ENCODE measurements at places on chromosomes 6 and 20.

GRCh38 chr6:23890543-23891227 is 235.3 kb upstream of the NRSN1 start:
- no peak for DNase-seq

DNA sequence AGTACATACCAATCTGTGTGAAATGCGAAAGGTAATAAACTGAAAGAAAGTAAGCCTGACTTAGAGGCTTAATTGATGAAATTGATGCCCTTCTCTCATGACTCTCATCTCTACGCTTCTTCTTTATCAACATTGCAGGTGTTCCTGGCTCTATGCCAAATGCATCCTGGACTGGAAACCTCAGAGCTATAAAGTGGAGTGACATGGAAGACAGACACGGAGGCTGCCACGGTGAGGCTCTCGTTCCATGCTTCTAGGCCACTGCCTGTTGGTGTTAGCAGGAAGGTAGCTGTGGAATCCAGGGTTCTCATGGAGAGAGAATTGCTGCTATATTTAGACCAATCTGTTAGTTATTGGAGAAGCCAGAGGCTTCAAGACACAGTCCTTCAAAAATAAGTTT is 73.2 kb downstream of the C6orf52 start:
- DNase-seq = no peak

GRCh38 chr6:79167931-79168694 is 66.4 kb downstream of the HMGN3 start:
- DNase-seq = no peak

DNA sequence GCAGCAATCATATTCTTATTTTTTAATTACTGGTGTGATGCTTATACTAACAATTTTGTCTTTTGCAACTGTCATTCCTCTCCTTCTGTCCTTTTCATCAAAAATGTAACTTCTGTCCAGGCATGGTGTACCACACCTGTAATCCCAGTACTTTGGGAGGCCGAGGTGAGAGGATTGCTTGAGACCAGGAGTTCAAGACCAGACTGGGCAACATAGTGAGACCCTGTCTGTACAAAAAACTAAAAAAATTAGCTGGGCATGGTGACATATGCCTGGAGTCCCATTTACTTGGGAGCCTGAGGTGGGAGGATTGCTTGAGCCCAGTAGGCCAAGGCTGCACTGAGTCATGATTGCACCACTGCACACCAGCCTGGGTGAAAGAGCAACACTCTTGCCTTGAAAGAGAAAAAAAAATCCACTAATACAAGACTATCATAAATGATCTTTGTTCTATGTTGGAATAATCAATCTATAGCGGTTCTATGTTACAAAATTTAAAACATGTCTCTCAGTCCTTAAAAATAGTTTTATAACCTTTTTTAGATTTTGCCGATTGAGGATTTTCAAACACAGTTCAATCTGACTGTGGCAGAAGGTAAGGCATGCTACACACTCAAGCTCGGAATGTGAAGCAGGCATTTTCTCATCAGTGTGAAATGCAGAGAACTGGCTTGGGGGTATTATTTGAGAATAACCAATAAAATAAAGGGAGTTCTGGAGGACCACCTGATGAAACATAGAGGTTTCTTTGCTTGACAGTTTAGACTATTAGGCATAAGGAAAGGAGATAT is 70.4 kb downstream of the ENPP1 start:
- DNase-seq = no peak

DNA sequence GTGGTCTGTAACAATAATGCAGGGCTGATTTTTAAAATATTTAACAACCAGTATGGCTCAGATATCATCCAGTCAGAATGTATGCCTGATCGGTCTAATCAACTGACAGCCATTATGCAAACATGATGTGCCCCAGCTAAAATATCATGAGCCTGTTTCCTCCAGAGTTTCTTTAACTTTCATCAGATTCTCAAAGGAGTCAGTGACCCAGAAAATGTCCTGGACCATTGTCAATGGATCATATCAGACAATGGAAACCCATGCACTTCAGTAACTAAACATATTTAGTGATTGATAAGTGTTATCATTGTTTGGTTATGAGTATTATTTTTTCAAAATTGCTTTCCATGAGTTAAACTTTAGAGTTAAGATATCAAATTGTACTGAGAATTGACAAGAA is 173.5 kb downstream of the LMBRD1 start:
- no peak for DNase-seq

DNA sequence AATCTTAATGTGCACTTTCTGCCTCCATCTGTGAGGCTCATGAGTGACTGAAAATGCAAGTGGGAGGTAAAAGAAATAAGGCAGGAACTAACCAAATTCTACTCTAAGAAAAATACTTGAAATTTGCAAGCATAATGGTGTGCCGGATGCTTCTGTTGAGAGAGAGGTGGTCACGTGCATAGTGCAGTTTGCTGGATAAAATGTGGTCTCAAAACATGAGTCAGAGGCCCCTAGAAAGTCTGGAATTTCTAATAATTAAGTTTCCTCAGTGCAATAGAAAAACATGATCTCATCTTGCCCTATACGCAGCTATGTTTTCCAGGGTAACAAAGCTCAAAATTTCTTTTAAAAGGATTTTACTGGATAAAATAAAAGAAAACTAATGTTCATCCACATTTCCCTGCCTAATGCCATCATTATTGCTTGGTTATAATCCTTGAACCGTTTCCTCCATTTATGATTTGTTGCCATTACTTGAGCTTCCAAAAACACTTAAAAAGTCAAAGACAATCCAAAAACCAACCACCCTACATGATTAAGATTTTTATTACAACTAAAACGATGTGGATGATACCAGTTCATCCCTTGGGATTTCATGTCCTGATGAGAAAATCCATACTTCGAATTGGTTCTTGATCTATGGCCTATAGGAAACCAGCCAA is 351.7 kb upstream of the ARID1B start:
- no peak for DNase-seq

- DNase-seq = no peak
Measured at GRCh38 chr6:169263374-169263773, 9.7 kb upstream of the THBS2 start.

DNA sequence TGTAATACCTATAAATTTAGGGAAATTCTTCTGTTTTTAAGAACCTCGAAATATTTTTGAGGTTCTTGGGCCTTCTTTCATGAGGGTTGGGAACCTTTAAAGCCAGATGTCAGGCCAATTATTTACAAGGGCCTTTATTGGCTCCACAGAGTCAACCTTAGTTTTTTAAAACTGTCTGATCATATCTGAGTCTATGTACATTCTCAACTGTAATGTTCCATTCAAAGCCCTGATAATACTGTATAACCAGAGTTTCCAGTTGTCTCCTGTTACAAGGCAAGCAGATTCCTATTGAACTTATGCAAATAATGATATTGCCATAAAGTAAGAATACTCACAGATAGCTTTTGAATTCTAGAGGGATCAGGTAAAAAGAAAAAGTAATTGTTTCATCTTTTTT is 545.5 kb downstream of the EPM2A start:
- DNase-seq = no peak

GRCh38 chr20:37567671-37568588 is 40.3 kb upstream of the BLCAP start:
- DNase-seq = no peak

- DNase-seq = no peak
Measured at GRCh38 chr6:87501809-87502572, 29.2 kb downstream of the SLC35A1 start.

DNA sequence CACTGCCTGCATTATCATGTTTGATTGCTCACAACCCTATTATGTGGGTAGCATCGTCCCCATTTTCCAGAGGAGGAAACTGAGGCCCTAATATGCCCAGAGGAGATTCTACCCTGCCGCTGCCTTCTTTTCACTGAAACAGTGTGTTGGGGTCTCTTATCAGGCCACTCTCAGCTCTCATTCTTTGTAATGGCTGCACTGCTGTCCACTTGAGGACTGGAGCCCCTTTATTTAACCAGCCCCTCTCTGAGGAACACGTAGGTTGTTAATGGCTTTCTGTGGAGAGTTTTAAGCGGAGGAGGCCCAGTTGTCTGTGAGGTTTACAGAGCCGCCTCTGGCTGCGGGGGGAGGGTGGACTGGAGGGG is 32.5 kb downstream of the SRC start:
- DNase-seq = no peak

DNA sequence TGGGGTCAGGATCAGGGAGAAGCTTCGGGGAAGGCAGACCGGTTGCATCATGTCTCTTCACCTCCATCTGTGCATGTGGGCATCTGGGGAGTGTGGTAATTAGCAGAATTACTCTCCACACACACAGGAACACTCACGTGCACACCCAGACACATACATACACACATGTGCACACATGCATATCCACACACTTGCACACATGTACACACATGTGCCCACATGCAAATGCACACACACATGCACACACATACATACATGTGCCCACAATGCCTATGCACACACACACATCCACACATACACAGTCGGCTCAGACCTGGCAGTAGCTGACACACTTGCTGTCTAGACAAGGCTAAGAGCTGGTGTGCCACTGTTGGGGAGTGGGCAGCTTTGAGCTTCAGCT is 212.3 kb upstream of the PMEPA1 start:
- DNase-seq = no peak

- no peak for DNase-seq
Measured at GRCh38 chr20:36792422-36792821, 18.9 kb upstream of the DSN1 start.

DNA sequence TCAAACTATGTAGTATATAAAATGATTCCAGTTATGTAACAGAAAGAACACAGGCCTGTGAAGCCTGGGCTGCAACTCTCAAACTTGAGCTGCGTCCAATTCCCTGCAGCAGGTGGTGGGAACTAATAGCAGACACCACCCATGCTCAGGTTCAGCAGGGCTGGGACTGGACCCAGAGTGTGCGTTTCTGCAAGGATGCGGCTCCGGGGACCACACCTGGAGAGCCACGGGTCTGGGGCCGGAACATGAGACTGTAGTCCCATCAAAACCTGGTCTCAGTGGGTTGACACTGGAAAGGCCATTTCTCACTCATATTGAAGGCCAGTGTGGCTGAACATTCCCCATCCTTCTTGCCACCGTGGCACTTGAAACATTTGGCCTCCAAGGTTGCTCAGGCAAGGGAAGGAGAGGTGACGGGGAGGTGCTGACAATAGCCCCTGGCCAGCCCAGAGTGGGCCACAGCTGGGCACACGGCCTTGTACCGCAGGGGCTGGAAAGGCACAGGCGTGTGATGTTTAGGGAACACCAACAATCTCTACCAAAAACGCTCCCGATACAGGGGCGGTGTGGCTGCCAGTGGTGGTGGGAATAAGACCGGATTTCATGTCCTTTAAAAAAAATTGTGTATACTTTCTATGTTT is 38.0 kb downstream of the FRMD1 start:
- DNase-seq = no peak

DNA sequence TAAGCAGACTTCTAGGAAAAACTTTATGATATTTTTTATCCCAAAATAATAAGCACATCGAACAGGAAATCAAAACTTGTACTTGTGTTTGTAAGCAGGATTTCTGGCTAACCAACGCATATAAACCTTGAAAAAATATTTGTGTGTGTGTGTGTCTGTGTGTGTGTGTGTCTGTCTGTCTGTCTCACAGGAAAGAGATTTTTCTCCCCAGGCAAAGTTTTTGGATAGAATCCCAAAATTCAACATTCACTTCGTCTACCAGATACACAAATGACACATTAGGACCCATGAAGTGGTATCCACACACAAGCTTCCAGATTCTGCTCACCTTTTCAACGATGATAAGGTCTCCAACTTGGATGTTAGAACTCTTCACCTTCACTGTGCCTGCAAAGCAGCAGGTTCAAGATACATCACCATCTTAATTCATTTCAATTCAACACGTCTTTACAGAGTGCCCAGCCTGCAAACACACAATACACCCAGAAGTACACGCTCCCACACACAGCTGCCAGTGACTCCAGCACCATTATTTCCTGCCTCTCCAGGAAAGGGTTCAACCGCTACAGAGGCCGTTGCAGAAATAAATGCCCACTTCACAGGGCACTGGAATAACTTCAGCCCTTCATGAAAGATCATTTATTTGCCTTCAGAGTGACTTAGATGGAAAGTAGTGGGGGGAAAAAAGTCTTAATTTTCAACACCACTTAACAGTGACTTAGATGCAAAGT is 70.9 kb downstream of the ATP9A start:
- no peak for DNase-seq

- DNase-seq = no peak
Measured at GRCh38 chr20:36010825-36011224, 42.4 kb downstream of the CNBD2 start.

DNA sequence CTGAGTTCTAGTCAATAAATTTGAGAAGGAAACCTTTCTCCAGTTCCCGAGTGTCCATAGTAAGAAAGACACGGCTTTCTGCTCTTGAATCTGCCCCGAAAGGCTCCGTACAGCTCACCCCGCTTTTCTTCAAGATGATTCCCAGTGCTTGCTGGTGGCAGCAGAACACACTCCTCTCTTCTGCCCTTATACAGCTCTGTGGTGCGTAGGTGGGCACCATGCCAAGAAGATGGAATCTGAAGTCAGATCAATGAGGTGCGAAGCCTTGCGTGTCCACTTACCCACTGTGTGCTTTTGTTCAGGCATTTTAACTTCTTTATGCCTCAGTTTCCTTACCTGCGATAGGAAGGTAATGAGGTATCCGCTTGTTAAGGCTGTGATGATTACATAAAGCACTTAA is 142.2 kb downstream of the WDR27 start:
- DNase-seq = no peak

DNA sequence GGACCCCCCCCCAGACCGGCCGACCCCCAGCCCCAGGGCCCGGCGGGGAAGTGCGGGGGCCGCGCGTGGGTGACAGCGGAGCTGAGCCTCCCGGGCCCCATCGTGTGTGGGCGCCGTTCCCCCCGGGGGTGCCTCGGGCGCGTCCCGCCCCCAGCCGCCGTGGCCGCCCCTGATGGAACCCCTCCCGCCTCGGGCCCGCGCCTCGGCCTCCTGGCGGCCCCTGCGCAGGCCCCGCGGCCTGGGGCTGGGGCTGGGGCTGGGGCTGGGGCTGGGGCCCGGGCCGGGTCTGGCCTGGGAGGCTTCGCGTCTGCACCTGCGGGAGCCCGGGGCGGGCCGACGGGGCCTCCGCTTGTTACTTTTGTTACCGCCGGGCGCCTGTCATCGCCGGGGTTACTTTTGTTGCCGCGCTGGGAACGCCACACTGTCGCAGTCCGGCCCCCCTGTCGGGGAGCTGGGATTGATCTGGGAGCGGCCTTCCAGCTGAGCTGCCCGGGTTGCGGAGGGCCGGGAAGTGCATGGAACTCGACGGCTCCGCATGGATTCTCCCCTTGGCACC is 598 bp downstream of the OGFR start:
- no peak for DNase-seq

- no peak for DNase-seq
Measured at GRCh38 chr20:25274481-25274880, 26.6 kb downstream of the PYGB start.

All from caudate nucleus (tissue), 63 donors.